Left lung (tissue), 14 donors: ENCODE measurements at places on chromosomes 16 and 17. TPM values are rescaled to one million over a fixed set of nuclear protein-coding genes. Genes with fewer than 3 reads are reported as not detected.

The EEF2KMT gene
- 9.4 TPM for polyA plus RNA-seq

The RPA1 gene
- polyA plus RNA-seq = 107 TPM

The KRTAP4-6 gene
- not detected for polyA plus RNA-seq

The C17orf78 gene
- 0.45 TPM for polyA plus RNA-seq

The NPIPB9 gene
- 3.7 TPM for polyA plus RNA-seq
